ENCODE measurements at places on chromosomes 4 and X.

GRCh38 chr4:138138774-138139173 lies 103.4 kb downstream of the SLC7A11 start:
- no peak for DNase-seq

- no peak for DNase-seq
Observed at GRCh38 chr4:78254893-78255292, 197.8 kb downstream of the FRAS1 start.

GRCh38 chrX:112677167-112677566 lies 2.6 kb downstream of the LHFPL1 start:
- no peak for DNase-seq

DNA sequence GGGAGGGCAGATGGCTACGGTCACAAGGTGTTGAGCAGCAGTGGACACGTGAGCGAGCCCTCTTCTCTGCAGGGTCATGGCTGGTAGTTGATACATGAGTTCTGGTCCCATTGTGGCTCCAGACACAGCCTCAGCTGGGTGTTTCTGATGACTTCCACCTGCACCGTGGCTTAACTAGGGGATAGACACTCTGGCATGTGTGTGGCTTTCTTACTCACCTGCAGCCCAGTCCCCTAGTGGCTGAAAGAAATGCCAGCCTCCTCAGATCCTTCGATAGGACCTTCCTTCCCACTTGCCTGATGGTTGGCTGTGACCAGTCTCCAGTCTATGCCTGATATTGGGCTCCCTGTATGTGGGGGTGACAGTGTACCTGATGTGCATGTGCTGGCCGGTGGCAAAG lies 5.0 kb downstream of the GPR78 start:
- DNase-seq, result no peak

- DNase-seq, result no peak
Observed at GRCh38 chr4:150987204-150987603, 27.9 kb downstream of the LRBA start.

DNA sequence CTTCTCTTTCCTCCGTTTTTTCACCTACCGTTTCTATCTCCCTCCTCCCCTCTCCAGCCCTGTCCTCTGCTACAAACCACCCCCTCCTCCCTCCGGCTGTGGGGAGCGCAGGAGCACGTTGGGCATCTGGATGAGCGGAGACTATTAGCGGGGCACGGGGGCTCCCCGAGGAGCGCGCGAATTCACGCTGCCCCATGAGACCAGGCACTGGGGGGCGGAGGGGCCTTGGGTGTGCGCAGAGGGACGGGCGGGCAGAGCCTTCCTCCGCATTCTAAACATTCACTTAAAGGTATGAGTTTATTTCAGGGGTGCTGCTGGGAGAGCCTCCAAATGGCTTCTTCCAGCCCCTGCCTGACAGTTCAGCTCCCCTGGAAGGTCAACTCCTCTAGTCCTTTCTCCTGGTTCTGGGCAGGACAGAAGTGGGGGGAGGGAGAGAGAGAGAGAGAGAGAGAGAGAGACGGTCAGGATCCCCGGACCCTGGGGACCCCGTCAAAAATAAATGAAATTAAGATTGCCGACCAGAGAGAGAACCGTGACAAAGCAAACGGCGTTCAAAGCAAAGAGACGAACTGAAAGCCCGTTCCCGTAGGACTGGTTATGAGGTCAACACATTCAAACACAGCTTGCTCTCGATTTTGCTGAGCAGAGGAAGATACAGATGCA lies 5.0 kb downstream of the SHOX start:
- no peak for DNase-seq

DNA sequence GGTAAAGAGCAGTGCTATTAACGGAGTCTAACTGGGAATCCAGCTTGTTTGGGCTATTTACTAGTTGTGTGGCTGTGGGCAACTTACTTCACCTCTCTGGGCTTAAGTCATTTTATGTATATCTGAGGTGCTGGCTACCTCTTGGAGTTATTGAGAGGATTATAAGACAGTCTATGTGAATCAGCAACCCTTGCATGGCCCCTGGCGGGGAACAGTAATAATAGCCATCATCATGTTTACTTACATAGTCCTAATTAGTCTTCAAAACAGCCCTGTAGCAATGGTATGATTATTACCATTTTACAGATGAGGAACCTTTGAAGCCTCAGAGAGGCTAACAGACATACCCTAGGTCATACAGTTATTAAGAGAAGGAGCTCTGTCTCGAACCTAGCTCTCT lies 1.5 kb downstream of the HPRT1 start:
- no peak for DNase-seq

GRCh38 chr4:24701683-24702082 lies 93.7 kb upstream of the SOD3 start:
- no peak for DNase-seq

DNA sequence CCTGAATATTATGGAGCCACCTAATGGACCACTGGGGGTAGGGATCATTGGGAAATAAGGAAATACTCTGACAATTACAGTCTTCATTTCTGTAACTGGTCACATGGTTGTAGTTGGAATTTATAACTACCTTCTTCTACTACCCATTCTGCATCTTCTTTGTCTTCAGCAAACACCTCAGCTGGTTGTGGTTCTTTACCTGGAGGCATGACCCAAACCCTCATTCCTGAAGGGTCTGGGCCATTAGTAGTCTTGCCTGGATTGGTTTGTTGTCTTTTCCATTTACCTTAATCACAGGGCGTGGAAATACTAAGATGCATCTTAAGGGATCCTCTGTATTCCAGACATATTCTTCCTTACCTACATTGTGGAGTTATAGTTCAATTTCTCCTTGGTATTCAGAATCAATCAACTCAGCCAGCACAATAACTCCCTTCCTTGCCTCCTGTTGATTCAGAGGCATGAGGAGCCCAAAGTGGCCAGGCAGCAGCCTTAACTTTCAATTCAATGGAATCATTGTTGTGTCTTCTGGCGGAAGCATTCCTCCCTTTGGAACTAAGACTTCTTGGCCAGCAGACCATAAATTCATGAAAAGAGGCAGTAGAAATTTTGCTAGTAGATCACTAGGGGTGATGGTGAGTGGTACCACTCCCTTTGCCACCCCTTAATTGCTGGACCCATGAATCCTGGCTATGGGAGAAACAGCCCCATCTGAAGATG lies 75.7 kb upstream of the RAP2C start:
- DNase-seq, result no peak

GRCh38 chrX:50188859-50189600 lies 11.8 kb downstream of the AKAP4 start:
- no peak for DNase-seq

DNA sequence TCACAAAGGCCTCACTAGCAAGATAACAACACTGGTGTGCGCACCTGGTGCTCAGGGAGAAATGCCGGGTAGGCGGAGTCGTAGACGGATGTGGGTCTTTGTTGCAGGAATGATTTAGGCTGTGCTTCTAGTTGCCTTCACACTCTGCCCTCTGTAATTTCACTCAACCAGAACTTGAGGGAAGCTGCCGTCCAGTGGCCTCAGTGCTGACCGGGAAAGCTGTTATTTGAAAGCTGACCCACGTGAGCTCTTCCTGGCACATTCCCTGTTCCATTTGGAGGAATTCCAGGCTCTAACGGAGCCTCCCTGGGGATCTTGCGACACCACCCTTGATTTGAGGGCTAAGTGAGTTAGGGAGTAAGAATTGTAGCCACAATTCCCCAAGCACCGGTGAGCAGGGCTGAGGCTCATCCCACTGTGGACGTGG lies 15.9 kb downstream of the SH3TC1 start:
- DNase-seq, result no peak
